A549 treated with GW870086 at 1 μM for 4 hours (cell line): ENCODE measurements at places on chromosomes 6 and 20. TPM values are rescaled to one million over a fixed set of nuclear protein-coding genes. Genes with fewer than 3 reads are reported as not detected.

The C2 gene
- total RNA-seq: 0.07 to 0.43 TPM (median 0.23 TPM) in 5 replicates

The SLC17A1 gene
- total RNA-seq: 0.12 TPM in 1 of 5 replicates, not detected in the others

The COL11A2 gene
- 0.45 to 0.93 TPM (median 0.71 TPM) in 5 replicates for total RNA-seq

The OLIG3 gene
- total RNA-seq: not detected in 5 replicates

The CGA gene
- 0.24 to 0.67 TPM (median 0.48 TPM) in 5 replicates for total RNA-seq

The SYCP2L gene
- 2.0 to 3.3 TPM (median 2.4 TPM) in 5 replicates for total RNA-seq

The SLA2 gene
- total RNA-seq: 0.06 to 0.10 TPM in 2 of 5 replicates, not detected in the others

The PTPRT gene
- not detected in 5 replicates for total RNA-seq

The HRH3 gene
- total RNA-seq: not detected in 5 replicates

The MCUR1 gene
- total RNA-seq: 9.8 to 16.2 TPM (median 14.1 TPM) in 5 replicates

The KCNK15 gene
- 0.32 to 0.75 TPM (median 0.60 TPM) in 5 replicates for total RNA-seq

The MCHR2 gene
- not detected in 5 replicates for total RNA-seq

The FRK gene
- 1.5 to 2.4 TPM (median 2.3 TPM) in 5 replicates for total RNA-seq

The NELFCD gene
- 41.3 to 47.1 TPM (median 45.8 TPM) in 5 replicates for total RNA-seq

The ADGRF1 gene
- 0.08 TPM in 1 of 5 replicates, not detected in the others for total RNA-seq

The TPD52L1 gene
- total RNA-seq: 40.0 to 56.8 TPM (median 48.0 TPM) in 5 replicates

The TFAP2C gene
- 13.5 to 16.3 TPM (median 15.6 TPM) in 5 replicates for total RNA-seq

The GSTA2 gene
- not detected in 5 replicates for total RNA-seq

The SFT2D1 gene
- 35.5 to 43.4 TPM (median 41.1 TPM) in 5 replicates for total RNA-seq

The CYP24A1 gene
- 85.5 to 193 TPM (median 162 TPM) in 5 replicates for total RNA-seq

The CCN6 gene
- not detected in 5 replicates for total RNA-seq

The BCAS1 gene
- 0.37 to 0.50 TPM (median 0.39 TPM) in 5 replicates for total RNA-seq

The ESF1 gene
- total RNA-seq: 19.4 to 26.9 TPM (median 22.7 TPM) in 5 replicates

The DDX43 gene
- total RNA-seq: not detected in 5 replicates

The PRELID3B gene
- total RNA-seq: 54.9 to 71.9 TPM (median 61.7 TPM) in 5 replicates

The TRIM10 gene
- total RNA-seq: not detected in 5 replicates

The HLA-DQA1 gene
- not detected in 5 replicates for total RNA-seq

The RAB44 gene
- 0.02 to 0.06 TPM (median 0.05 TPM) in 4 of 5 replicates, not detected in the other for total RNA-seq

The ZNF343 gene
- 12.9 to 14.7 TPM (median 14.5 TPM) in 5 replicates for total RNA-seq

The BFSP1 gene
- total RNA-seq: 3.5 to 4.5 TPM (median 4.0 TPM) in 5 replicates

The ESR1 gene
- total RNA-seq: 0.02 TPM in 1 of 5 replicates, not detected in the others

The GHRH gene
- not detected in 5 replicates for total RNA-seq

The CLPSL1 gene
- not detected in 5 replicates for total RNA-seq

The GPLD1 gene
- 0.88 to 1.1 TPM (median 1.1 TPM) in 5 replicates for total RNA-seq

The TAAR2 gene
- not detected in 5 replicates for total RNA-seq

The ZBTB12 gene
- 3.1 to 4.0 TPM (median 3.5 TPM) in 5 replicates for total RNA-seq

The ZNF391 gene
- total RNA-seq: 0.21 to 0.32 TPM (median 0.25 TPM) in 5 replicates

The FNDC11 gene
- total RNA-seq: 0.13 to 0.54 TPM (median 0.21 TPM) in 5 replicates

The ARMC12 gene
- total RNA-seq: 0.25 to 0.63 TPM (median 0.35 TPM) in 5 replicates

The SSTR4 gene
- 0.12 to 0.26 TPM (median 0.19 TPM) in 5 replicates for total RNA-seq

The GNRH2 gene
- 0.29 to 0.59 TPM (median 0.32 TPM) in 4 of 5 replicates, not detected in the other for total RNA-seq

The LPA gene
- total RNA-seq: 0.03 to 0.13 TPM (median 0.09 TPM) in 5 replicates

The IDH3B gene
- 126 to 137 TPM (median 132 TPM) in 5 replicates for total RNA-seq

The OXT gene
- total RNA-seq: not detected in 5 replicates

The SH3BGRL2 gene
- total RNA-seq: 0.25 to 0.41 TPM (median 0.34 TPM) in 5 replicates

The ABT1 gene
- 12.8 to 14.9 TPM (median 14.0 TPM) in 5 replicates for total RNA-seq

The LTA gene
- total RNA-seq: 0.17 to 0.34 TPM in 2 of 5 replicates, not detected in the others
